ENCODE measurements at places on chromosomes 11 and 22. TPM values are rescaled to one million over a fixed set of nuclear protein-coding genes. Genes with fewer than 3 reads are reported as not detected.
A peak's percentile ranks its signal among the peaks of the same experiment; 100 is the strongest.

- no peaks in the 10 kb centered on the region for H3K36me3 ChIP-seq
- no peak for DNase-seq
- H3K4me1 ChIP-seq: no peaks in the 10 kb centered on the region
- H3K4me3 ChIP-seq: no peak overlapping the region
Measured at GRCh38 chr22:34476762-34477161, 556.5 kb upstream of the LARGE1 start.

DNA sequence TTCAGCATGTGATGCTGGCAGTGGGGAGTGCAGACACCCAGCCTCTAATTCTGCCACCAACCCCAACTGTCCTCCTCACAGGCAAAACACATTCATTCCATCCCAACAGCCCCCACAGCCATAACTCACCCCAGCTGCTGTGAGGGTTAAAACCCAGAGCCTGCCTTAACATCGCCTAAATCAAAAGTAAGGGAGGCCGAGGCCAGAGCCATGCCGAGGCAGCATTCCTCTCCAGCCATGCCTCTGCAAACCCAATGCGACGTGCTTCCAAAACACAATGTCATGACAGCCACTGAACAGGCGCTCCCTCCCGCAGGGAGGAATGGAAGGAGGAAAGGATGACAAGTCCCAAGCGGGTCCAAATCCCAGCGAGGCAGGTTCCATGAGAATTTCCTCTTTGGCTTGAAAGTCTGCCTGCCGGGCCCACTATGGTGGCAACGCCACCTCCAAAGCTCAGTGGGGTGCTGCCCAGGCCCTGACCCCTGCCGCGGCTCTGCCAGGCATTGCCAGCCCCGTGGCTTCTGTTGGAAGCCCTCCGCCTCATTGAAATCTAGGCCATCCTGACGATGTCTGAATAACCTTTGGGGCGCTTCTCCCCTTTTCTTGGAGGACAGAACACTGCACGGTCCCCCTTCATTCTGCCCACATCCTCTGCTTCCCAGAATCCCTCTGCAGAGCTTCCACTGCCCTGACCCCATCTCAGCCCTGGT lies 472.3 kb downstream of the BRD1 start:
- no peak overlapping the region for H3K4me3 ChIP-seq
- DNase-seq: no peak
- H3K4me1 ChIP-seq: no peaks in the 10 kb centered on the region
- H3K36me3 ChIP-seq: no peaks in the 10 kb centered on the region

- no peak overlapping the region for H3K27ac ChIP-seq
- no peaks in the 10 kb centered on the region for H3K27me3 ChIP-seq
- peaks cover 19% of the 10 kb centered on the region for H3K36me3 ChIP-seq
- no peak overlapping the region for H3K4me3 ChIP-seq
- no peak for DNase-seq
Measured at GRCh38 chr22:46845296-46846149, 83.1 kb downstream of the TBC1D22A start.

GRCh38 chr11:130178441-130179339 lies 19.1 kb downstream of the ST14 start:
- no peak for DNase-seq
- H3K36me3 ChIP-seq: no peaks in the 10 kb centered on the region
- no peak overlapping the region for H3K4me3 ChIP-seq
- H3K27ac ChIP-seq: no peak overlapping the region
- no peaks in the 10 kb centered on the region for H3K4me1 ChIP-seq
- H3K27me3 ChIP-seq: no peaks in the 10 kb centered on the region

The CSNK1E gene
- 111 TPM for total RNA-seq

GRCh38 chr22:26985931-26986782 lies 328.8 kb downstream of the MIAT start:
- no peak overlapping the region for H3K4me3 ChIP-seq
- H3K36me3 ChIP-seq: no peaks in the 10 kb centered on the region
- H3K4me1 ChIP-seq: no peaks in the 10 kb centered on the region
- H3K27ac ChIP-seq: no peak overlapping the region
- no peak for DNase-seq

The DDTL gene
- not detected for total RNA-seq

GRCh38 chr22:24162436-24162835 lies 18.9 kb upstream of the SUSD2 start:
- H3K4me1 ChIP-seq: peaks cover 57% of the 10 kb centered on the region
- peaks cover 7% of the 10 kb centered on the region for H3K36me3 ChIP-seq
- peak overlapping the region; percentile 72 for H3K27ac ChIP-seq
- no peak for DNase-seq
- no peaks in the 10 kb centered on the region for H3K27me3 ChIP-seq

The FOSL1 gene
- 16.0 TPM for total RNA-seq

DNA sequence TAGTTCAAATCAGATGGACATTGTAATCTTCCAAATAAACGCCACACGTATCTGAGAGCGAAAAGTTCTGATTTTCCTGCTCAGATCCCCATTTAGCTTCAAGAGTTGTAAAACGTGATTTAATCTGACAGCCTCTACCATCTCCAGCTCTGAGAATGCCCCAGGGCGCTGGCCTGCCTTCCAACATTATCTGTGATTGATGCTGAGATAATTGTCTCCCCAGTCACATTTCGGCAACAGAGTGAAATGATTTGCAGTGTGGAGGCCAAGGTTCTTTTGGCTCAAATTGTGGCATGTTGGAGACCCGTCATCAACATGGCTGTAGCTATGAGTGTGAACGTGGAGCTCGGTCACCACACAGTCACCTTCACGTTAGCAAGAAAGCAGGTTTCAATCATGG lies 283.4 kb downstream of the BRD1 start:
- H3K4me3 ChIP-seq: no peak overlapping the region
- H3K27me3 ChIP-seq: no peaks in the 10 kb centered on the region
- H3K36me3 ChIP-seq: peaks cover 2% of the 10 kb centered on the region
- no peak for DNase-seq
- H3K4me1 ChIP-seq: peaks cover 2% of the 10 kb centered on the region

- no peak for DNase-seq
- no peaks in the 10 kb centered on the region for H3K36me3 ChIP-seq
- peaks cover 3% of the 10 kb centered on the region for H3K27me3 ChIP-seq
- H3K4me1 ChIP-seq: no peaks in the 10 kb centered on the region
- no peak overlapping the region for H3K4me3 ChIP-seq
- no peak overlapping the region for H3K27ac ChIP-seq
Measured at GRCh38 chr11:111194860-111195568, 50.5 kb upstream of the POU2AF2 start.

The CHST1 gene
- not detected for total RNA-seq

DNA sequence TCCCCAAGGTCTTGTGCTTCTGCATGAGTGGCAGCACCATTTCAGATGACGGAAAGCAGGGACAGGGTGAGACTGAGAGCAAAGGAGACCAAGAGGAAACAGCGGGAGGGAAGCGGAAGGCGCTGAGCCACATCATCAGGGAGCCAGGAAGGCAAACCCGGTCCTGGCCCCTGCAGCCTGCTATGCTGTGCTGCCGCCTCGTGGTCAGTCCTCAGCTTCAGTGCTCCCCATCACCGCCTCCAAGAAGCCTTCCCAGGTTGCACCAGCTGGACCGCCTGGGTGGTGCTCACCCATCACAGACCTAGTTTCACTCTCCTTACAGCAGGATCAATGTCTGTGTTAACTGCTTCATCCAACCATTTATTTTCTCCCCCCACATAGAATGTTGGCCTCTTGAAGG lies 73.0 kb upstream of the PHF21B start:
- no peak for DNase-seq
- peaks cover 28% of the 10 kb centered on the region for H3K27me3 ChIP-seq
- no peak overlapping the region for H3K4me3 ChIP-seq
- H3K36me3 ChIP-seq: no peaks in the 10 kb centered on the region

DNA sequence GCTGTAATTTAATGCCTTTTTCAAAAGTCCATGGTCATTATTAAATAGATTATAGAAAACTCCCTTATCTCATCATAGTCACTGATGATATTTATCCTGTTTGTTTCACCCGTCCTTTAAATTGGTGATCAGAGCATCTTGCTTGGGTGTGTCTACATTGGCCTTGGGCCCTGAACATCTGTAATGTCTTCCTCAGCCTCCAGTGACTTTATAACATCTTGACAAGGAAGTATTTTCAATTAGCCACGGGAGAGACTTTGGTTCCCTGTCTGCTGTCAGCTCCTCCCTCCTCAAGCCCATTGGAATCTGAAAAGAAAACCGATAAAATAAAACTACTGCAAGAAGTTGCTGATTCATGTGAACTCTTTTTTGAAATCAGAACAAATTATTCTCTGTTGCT lies 116.9 kb upstream of the TTC12 start:
- DNase-seq: no peak
- no peak overlapping the region for H3K4me3 ChIP-seq
- no peaks in the 10 kb centered on the region for H3K4me1 ChIP-seq
- H3K27ac ChIP-seq: no peak overlapping the region

- peaks cover 3% of the 10 kb centered on the region for H3K27me3 ChIP-seq
- no peaks in the 10 kb centered on the region for H3K36me3 ChIP-seq
- no peaks in the 10 kb centered on the region for H3K4me1 ChIP-seq
- no peak overlapping the region for H3K27ac ChIP-seq
Measured at GRCh38 chr22:32590556-32590955, 115.9 kb downstream of the FBXO7 start.

- H3K4me1 ChIP-seq: no peaks in the 10 kb centered on the region
- no peaks in the 10 kb centered on the region for H3K36me3 ChIP-seq
- no peak overlapping the region for H3K27ac ChIP-seq
Measured at GRCh38 chr11:133386262-133386661, 146.0 kb downstream of the OPCML start.

- no peaks in the 10 kb centered on the region for H3K27me3 ChIP-seq
- no peak overlapping the region for H3K27ac ChIP-seq
- no peaks in the 10 kb centered on the region for H3K36me3 ChIP-seq
- peaks cover 18% of the 10 kb centered on the region for H3K4me1 ChIP-seq
Measured at GRCh38 chr11:47411884-47412746, 3.7 kb downstream of the SLC39A13 start.

GRCh38 chr11:36375353-36376008 lies 79.4 kb downstream of the PRR5L start:
- H3K27me3 ChIP-seq: peaks cover 95% of the 10 kb centered on the region
- no peak for DNase-seq

The RBM7 gene
- total RNA-seq: 45.4 TPM

The DEPDC5 gene
- total RNA-seq: 33.8 TPM

DNA sequence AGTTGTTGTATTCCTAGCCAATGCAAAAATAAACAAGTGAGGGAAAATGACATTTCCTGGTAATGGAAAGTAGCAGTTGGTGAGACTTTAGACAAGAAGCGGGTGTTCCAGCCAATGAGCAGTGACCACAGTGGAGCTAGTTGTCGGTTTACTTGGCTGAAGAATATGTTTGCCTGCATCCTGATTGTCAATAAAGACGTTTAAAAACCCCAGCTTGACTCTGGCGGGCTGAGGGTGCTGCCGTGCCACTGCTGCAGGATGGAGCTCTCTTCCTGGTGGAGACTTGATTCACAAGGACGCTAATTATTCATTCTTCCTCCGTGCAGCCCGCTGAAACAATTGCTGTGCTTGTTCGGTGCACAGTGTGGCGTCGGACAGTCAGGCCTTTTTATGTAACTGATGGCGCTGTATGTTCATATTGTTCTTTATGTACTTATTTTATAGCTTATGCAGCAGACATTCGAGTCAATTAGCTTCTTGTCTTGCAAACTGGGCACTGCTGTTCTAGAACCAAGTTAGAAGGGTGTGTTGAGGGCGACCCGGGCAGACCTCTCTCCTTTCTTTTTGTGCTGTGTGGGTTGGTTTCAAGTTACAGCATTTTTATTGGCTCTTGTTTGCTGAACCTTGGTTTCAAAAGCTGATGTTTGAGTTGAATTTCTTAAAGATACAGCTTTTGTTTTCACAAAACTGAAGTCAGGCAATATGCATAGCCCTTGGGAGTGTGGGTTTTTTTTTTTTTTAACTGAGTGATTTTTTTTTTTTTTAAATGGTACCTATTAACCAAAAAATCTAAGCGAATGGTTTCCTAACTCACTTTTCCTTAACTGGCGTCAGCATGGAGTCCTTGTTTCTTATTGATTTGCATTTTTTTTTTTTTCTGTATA lies 153.9 kb downstream of the TEAD1 start:
- DNase-seq: no peak
- H3K36me3 ChIP-seq: no peaks in the 10 kb centered on the region
- peak overlapping the region; percentile 23 for H3K4me3 ChIP-seq

GRCh38 chr22:17684245-17684644 lies 45.7 kb downstream of the BCL2L13 start:
- H3K4me1 ChIP-seq: peaks cover 2% of the 10 kb centered on the region
- DNase-seq: no peak
- peaks cover 4% of the 10 kb centered on the region for H3K36me3 ChIP-seq
- H3K27me3 ChIP-seq: no peaks in the 10 kb centered on the region
- no peak overlapping the region for H3K27ac ChIP-seq

The EFCAB6 gene
- 0.37 TPM for total RNA-seq

The CDON gene
- total RNA-seq: 2.0 TPM

DNA sequence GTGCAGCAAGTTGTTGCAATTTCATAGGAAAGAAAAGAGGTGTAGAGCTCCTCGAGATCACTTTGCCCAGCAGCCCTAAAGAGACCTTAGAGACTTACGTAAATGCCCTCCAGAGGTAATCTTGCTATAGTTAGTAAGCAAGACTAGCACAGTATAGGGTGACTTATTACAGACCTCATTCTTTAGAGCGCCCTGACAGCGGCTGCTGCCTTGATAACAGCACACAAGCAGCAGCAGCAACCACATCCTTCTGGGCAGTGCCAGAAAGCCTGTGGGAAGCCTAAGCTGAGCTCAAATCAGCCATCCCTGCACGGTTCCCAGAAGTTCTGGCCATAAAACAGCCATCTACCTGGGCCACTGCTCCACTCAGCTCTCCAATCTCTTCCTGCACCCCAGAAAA lies 22.6 kb upstream of the OR56B1 start:
- peaks cover 17% of the 10 kb centered on the region for H3K36me3 ChIP-seq
- H3K4me3 ChIP-seq: no peak overlapping the region
- no peak for DNase-seq
- peaks cover 5% of the 10 kb centered on the region for H3K4me1 ChIP-seq

The ZNF70 gene
- 1.9 TPM for total RNA-seq

- H3K4me3 ChIP-seq: no peak overlapping the region
- H3K27ac ChIP-seq: no peak overlapping the region
- no peak for DNase-seq
- peaks cover 8% of the 10 kb centered on the region for H3K4me1 ChIP-seq
Measured at GRCh38 chr11:12841946-12842630, 167.0 kb upstream of the RASSF10 start.

GRCh38 chr22:30001459-30001858 lies 78.8 kb upstream of the HORMAD2 start:
- H3K27me3 ChIP-seq: no peaks in the 10 kb centered on the region
- H3K4me3 ChIP-seq: no peak overlapping the region
- peaks cover 2% of the 10 kb centered on the region for H3K36me3 ChIP-seq
- no peak for DNase-seq
- H3K4me1 ChIP-seq: peaks cover 4% of the 10 kb centered on the region

DNA sequence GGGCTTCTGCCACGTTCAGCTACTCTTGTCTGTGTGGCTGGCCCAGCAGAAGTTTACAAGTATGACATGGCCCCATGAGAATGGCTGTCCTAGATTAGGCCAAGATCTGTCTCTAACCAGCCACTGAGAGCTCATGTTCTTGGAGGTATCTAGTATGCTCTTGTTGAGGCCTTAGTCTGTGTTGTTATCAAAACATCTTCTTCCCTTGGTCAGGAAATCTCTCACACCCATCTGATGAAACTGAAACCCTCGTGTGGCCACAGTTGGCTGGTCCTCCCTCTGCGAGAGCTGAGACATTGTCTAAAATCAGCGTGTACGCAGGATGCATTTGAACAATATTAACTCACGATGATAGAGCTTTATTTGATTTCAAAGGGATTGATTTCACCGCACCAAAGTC lies 109.0 kb upstream of the NNMT start:
- peak overlapping the region; percentile 60 for H3K27ac ChIP-seq
- no peak overlapping the region for H3K4me3 ChIP-seq
- H3K4me1 ChIP-seq: peaks cover 28% of the 10 kb centered on the region
- peaks cover 5% of the 10 kb centered on the region for H3K36me3 ChIP-seq
- no peak for DNase-seq
- H3K27me3 ChIP-seq: no peaks in the 10 kb centered on the region

The PDE2A gene
- total RNA-seq: 0.42 TPM

The MIAT gene
- total RNA-seq: 5.1 TPM

Data from activated naive CD8-positive, alpha-beta T cell treated with anti-CD3 and anti-CD28 coated beads for 36 hours (primary cell).